ENCODE measurements at places on chromosomes 3 and 15. TPM values are rescaled to one million over a fixed set of nuclear protein-coding genes. Genes with fewer than 3 reads are reported as not detected.

DNA sequence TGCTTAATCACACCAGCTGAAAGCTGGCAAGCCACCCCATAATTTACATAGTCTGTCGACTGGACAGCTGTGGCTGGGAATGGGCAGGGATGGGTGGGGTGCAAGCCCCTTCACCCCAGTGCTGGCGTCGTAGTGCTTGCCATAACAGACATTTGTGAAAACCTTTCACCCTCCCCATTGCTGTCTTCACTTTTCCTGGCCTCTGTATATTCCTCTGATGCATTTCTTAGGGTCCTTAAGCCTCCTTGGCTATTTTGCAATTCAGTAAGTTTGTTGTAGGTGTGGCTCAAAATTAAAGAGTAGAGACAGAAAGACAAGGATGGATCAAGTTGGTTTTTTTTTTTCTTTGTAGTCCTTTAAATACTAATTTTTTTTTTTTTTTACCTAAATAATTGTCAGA is 383.3 kb upstream of the MCTP2 start:
- no peak for DNase-seq

CCR3 gene
- total RNA-seq, result 0.29 TPM

- DNase-seq, result no peak
Observed at GRCh38 chr3:81242871-81243270, 518.6 kb downstream of the GBE1 start.

DNA sequence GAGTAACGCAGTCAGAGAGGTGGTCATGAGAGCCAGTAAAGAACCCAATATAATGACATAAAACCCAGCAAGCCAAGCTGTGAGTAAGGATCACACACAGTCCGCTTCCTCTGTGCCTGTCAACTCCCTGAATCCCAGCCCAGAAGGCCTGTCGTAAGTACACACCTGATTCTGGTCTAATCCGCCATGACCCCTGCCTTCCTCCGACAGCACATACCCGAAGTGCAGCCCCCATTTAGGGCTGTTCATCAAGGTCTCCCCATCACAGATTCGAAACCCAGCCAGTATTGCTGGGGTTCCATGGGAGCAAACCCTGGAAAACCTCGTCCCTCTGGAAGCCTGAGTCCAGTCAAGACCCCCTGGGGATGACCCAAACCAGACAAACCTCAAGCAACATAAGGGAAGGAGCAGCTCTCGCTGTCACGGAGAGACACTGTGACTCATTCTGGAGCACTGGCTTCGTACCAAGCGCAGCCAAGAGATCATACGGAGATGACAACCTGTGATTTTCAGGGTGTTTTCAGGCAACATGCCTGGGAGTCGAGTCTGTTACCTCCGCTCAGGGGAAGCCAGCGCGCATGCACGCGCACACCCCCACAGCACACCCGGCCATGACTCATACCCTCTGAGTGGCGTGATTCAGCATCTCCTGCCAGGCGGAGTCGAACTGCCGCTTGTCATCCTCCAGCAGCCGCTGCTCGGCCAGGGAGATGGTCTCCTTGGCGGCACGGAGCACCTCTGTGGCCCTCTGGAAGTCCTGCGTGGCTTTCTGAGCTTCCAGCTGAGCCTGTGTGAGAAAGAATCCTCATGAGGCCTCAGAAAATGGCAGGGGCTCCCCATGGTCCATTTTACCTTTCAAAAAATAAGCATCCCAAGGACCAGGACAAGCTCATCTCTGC is 63.0 kb downstream of the SH3BP5 start:
- DNase-seq, result peak; percentile 84

DNA sequence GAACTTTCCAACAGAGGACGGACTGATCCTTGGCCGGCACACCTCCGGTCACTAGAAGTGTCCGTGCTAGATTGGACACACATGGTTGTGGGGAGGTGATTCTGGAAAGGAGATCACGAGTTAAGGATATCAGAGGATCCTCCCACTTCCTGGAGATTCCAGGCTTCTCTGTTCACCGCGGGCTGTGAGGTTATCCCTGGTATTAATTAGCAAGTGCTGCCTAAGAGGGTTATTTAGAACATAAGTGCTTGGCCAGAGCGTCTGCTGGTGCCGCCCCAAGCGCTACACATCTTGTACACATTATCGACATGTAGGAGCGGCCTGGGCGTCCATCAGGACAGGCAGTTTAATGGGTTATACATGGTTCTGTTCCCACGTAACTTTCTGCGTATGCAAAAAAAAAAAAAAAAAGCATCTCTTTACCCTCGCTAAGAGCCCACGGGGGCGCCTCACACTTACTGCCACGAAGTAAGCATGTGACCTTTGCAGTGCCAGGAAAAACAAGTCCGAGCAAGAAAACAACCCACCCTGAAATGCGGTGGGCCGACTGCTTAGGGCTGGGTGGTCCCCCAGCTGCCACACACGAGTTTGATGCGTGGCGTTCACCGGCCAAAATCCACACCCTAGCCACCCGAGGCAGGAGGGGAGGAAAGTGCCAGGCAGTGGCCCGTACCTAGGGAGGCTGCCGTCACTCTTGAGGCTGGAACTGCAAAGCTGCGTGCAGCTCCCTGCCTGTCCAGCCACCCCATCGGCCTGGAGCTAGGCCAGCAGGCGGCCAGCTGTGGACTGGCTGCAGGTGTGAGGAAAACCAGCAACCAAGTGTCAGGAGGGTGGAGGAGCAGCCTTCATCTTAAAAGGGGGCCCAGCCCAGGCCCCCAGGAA is 78.0 kb downstream of the CPN2 start:
- DNase-seq, result no peak

IQCH gene
- 1.1 TPM for total RNA-seq

DNA sequence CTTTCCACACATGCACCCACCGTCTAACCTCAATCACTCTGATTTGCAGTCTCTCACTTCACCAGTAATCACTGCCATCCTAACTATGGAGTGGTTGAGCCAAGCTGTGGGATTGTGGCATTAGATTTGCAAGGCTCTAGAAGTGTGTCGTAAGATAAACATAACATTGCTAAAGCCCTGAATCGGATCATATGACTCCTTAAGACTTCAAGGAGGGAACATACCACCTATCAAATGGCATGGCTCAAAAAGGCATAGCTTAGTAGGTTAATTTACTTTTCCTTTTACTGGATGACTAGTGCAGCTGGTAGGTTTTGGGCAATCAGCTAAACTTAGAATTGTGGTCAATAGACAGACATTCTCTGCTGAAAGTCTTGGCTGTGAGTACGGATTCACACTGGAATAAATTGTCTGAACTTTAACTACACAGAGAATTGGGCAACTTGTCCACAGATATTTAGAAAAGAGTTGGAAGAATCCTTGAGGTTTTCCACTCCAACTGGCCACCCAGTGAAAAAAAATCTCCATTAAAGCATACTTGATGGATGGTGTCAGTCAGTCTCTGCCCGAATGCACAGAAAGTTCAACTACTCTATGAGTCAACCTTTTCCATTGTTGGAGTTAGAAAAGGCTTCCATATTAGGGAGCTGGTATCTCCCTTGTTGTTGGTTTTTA is 476.7 kb upstream of the CBLB start:
- DNase-seq, result no peak

- DNase-seq, result no peak
Observed at GRCh38 chr3:45414823-45415222, 26.4 kb downstream of the LARS2 start.

DNA sequence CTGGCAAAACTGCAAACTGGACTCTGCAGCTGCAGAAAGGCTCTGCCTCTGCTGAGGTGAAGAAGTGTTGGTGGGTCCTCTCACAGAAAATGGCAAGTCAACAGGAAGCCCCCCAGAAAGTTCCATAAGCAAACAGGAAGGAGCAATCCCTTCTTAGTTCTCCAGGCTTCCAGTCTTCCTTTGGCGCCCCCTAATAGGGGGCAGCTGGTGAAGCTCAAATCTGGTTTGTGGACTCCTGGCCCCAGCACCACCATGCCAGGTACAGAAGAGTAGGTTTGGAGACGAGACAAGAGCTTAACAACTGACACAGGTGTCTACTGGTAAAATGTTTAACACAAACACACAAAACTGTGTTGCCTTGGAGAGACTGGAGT is 35.5 kb downstream of the LEO1 start:
- no peak for DNase-seq

DNA sequence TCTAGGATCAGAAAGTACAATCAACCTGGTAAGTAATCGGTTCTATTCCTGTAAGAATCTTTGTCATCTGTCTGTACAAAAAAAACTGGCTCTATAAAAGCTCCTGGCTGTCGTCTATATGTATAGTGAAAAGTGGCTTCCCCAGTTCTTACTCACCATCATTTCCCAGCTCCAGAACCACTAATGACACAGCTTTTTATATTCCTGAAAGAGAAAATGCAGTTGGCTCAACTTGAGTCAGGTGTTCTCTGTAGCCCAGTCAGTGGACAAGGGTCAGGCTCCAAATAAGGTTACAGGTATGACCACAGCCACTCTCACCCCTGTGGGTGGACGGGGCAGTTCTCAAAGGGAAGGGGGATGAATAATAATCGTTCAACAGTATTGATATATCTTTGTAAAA is 85.1 kb downstream of the AP4E1 start:
- no peak for DNase-seq

- DNase-seq, result no peak
Observed at GRCh38 chr15:75961331-75961730, 50.9 kb downstream of the NRG4 start.

DNA sequence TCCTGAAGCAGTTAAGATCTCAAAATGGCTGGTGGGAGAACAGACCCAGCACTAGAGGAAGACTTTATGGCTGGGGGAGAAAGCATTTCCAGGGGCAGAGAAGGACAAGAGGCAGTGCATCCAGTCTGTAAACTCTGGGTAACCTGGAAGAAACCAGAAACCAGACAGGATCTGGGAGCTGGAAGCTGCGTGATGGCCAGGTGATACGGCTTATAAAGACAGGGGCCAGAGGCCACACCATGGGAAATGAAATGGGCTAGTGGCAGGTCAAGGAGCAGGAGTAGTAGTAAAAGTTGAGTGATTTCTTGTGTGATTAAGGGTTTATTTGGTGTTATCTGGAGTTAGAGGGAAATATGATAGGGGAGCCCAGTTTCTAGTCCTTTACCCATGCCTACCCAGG is 144.7 kb upstream of the ARRDC4 start:
- DNase-seq, result no peak

DNA sequence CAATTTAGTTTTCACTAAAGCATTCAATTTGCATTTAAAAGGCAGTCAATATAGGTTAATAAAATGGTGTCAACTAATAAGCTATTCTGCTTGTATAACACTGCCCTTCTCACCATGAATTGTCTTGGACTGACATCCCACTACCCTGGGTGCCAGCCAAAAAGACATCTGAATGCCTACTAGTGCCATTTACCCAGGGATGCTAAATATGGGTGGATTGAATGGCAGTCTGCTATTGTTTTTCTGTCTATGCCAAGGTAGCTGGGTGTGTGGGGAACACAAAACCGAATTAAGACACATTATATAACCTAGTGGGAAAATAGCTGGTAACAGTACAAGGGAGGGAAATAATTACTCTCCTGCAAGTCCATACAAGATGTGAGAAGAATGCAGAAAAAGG is 240.0 kb upstream of the CFAP20DC start:
- no peak for DNase-seq

PAQR5 gene
- 0.20 TPM for total RNA-seq

TTLL13 gene
- 1.4 TPM for total RNA-seq

DNA sequence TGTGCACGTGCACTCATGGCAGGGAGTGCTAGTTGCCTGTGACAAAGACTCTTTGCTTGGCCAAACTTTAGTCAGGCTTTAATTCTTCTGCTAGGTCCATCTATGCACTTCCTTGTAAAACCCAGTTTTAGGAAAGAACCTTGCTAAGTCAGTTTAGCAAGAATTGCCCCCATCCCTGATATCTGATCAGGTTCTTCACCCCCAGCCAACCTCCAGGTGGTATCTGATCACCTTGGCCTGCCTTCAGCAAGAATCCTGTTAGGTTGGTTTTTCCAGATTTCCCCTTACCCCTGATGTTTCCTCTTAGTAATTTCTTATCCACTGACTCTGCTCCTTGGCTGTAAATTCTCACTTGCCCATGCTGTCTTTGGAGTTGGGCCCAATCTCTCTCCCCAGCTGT is 8.4 kb downstream of the HSPBAP1 start:
- DNase-seq, result no peak

DNA sequence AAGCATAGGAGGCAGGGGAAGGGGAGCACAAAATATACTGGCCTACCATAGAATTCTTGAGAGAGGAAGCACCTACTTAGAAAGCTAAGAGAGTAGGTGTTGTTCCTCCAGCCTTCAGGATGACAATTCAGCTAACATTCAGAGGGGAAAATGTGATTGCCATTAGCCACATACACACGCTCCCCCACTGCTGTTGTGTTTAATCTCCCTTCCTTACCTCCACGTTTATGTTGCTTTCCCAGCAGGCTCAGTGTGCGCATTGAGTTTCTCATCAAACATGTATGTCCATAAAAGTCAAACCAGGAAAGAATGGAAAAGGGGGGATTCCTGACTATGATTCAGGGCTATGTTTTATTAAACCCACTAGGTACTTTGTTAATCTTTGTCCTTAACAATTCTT is 145.2 kb upstream of the CHRM5 start:
- no peak for DNase-seq

RTP1 gene
- not detected for total RNA-seq

DNA sequence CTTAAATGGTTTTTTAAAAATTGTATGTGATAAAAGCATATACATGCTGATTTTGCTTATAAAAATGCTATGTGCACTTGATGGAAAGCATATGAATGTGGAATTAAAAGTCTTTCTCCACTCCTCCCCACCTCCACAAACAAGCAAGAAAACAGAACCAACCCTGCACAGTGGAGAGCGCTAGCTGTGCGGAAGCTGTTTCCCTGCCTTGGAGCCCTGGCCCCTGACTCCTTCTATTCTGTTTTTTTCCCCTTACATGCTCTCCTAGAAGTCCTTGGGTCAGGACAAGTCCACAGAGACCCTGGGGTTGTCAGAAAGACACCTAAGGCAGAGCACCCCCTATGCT is 64.2 kb downstream of the BOC start:
- no peak for DNase-seq

DNA sequence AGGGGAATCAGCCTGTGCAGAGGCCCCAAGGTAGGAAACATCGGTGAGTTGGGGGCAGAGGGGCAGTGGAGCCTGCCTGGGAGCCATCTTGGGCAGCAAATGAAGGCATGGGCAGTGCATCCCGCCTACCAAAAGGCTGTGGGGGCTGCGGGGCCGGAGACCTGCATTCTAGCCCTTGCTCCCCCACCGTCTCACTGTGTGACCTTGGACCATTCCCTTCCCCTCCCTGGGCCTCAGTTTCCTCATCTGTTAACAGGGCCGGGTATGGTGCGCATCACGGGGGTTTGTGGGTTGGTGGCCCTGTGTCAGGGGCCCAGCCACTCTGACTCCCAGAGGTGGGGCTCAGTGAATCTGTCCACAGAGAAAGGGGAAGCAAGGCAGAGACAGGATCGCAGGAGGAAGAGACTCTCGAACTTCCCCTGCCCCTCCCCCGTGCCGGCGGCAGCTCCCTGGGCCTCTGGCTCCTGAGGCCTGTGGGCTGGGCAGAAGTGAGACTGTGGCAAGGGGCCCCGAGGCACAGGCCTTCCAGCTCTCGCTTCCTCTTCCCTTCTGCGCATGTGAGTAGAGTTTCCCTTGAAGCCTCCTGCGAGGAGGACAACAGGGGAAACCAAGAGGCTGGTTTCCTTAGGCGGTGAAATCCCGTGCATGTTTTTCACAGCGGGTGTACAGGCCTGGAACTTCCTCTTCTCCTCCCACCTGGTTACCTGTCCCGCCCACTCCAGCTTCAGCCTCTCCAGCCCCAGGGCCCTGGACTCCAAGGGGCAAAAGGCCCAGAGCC is 42.9 kb downstream of the IDH2 start:
- peak; percentile 81 for DNase-seq

Measured in CD4-positive, alpha-beta memory T cell (primary cell).